ENCODE measurements at places on chromosomes 16 and 17.

GRCh38 chr16:67349172-67349571 is 22.6 kb downstream of the LRRC36 start:
- DNase-seq: no peak

DNA sequence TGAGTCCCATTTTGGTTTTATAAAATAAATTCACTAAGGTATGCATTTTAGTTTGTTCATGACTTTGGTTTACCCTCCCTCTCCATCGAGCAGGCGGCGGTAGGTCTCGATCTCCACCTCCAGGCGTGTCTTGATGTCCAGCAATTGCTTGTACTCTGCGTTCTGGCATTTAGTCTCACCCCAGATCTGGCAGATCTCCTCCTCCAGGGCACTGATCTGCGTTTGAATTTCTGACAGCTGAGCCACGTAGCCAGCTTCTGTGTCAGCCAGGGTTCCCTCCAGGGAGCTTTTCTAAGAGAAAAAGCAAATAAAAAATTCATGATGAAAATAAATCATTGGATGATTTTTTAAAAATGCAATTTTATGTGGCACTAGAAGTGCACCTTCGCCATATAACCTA is 4.2 kb downstream of the KRT24 start:
- DNase-seq: no peak

GRCh38 chr16:75948441-75948840 is 222.2 kb upstream of the CPHXL start:
- DNase-seq: no peak

DNA sequence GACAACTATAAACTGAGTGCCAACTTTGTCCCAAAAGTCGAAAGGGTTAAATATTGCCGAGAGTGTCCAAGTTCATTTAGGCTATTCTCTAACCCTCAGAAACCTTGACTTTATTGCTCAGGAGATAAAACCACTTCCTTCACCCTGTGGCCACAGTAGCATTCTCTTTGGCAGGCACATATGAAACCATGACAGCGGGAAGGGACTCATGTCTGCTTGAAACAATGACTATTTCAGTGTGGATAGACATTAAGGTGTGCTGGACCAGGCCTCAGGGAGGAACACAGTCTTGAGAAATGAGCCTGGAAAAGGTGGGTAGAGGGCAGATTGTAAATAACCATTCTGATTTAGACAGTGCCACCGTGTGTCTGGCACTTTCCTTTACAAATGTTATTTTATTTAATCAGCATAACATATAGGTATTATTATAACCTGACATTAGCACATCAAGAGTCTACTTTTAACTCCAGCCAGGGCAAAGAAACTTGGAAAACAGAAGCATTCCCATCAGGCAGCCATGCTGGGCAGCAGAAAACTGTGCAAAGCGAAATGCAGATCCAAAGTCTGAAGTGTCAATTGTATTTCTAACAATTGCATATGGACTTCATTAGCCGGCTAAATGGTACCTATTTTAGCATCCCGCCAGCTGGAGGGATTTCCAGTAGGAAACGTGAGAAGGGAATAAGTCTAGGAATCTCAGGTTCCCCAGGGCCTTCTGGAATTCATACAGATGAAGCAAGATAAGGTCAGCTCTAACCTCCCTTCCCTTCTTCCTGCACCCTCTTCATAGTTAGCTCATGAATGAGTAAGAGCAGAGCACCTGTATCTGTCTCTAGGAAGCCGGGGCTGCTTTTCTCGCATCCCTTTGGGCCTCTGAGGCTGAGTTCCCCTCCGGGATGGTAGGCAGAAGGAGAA is 212.8 kb upstream of the ELAC2 start:
- no peak for DNase-seq

DNA sequence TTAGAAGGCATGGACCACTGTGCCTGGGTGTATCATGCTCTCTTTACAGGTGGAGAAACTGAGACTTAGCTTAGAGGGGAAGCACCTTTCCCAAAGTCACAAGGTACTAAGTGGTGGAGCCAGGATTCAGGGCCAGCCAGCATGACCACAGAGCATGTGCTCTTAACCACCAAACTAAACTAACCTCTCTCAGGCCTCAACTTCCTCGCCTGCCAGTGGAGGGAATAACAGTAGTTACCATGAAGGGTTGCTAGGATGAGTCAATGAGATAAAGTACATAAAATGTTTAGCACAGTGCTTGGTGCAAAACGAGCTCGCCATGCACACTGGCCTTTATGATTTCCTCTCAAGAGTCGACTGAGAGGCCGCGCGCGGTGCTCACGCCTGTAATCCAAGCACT is 6.4 kb upstream of the MYO1C start:
- no peak for DNase-seq

DNA sequence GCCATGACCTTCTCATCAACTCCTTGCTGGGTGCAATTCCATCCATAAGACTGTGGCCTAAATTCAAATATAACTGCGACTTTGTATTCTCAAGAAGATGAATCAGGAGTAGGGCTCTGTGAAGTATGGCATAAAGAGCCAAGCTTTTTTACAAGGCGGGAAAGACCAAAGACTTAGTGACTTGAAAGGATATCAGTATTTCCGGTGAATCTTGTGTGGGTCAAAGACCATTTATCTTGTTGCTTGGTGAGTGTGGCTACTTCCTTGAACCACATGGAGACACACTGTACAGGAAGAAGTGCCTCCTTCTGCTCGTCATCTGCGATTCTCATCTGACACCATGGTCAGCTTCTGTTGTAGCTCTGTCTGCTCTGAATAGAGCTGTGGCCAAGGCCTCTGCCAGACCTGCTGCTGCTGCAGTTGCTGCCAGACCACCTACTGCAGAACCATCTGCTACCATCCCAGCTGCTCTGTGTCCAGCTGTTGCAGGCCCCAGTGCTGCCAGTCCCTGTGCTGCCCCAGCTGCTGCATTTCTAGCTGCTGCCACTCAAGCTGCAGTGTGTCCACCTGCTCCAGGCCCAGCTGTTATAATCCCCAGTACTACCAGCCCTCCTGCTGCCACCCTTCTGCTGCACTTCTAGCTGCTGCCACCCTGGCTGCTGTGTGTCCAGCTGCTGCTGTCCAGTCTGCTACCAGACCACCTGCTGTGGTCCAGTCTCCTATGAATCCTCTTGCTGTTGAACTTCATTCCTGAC is 6.1 kb upstream of the KRTAP2-4 start:
- no peak for DNase-seq

DNA sequence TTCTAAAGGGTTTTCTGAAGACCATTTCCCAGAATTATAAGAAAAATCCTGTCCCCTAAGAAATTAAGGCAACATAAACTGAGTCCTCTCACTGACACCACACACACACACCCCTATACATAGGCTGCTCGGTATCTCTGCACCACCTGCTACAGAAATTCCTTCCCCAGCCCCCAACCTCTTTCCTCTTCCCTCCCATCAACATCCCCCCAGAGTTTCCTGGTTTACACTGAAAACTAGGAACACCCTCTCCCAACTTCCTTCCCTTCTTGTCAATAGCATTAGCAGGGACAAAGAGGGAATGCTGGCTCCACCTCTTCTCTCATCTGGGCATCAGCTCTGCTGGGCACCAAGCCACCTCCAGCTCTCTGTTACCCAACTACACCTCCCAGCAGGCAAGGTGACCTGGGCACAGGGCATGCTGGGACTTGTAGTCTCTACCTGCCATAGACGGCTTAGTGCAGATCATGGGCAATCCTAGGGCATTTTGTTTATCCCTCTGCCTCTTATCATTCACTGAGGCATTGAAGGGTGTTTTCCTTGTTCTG is 15.7 kb downstream of the CAVIN1 start:
- DNase-seq: no peak

Data from stimulated activated CD8-positive, alpha-beta memory T cell treated with anti-CD3 and anti-CD28 coated beads, Interleukin-4, amount 100 ng/mL, for 4 hours (primary cell).